ENCODE measurements at places on chromosomes 6 and 20.

DNA sequence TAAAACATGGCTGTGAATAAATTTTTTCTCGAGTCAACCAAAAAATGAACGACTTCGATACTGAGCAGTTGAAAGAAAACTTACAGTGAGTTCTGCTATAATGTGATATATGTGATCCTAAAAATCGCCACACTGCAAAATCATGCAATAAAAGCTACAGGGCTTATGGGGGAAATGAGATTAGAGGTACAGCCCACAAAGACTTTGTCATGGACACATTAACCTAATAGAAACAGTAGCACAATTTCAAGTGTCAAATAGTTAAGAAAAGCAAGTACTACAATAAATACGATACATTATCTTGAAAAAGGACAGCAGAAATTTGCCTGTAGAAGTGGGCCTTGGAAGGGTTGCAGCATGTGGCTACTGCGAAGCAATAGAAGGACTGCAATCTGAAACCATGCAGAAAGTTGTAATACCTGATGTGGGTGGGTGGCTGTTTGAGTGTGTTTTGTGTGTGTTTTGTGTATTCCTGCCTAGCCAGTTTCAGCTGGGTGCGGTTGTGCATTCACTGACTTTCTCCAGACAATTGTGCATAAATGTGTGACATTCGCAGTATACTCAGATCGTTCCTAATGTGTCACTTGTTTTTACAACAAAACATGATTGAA lies 79.1 kb downstream of the RPP40 start:
- no peak for DNase-seq

- DNase-seq = no peak
Observed at GRCh38 chr6:108921547-108922361, 73.5 kb downstream of the ARMC2 start.

- DNase-seq = no peak
Observed at GRCh38 chr20:54464003-54464402, 11.4 kb upstream of the DOK5 start.

DNA sequence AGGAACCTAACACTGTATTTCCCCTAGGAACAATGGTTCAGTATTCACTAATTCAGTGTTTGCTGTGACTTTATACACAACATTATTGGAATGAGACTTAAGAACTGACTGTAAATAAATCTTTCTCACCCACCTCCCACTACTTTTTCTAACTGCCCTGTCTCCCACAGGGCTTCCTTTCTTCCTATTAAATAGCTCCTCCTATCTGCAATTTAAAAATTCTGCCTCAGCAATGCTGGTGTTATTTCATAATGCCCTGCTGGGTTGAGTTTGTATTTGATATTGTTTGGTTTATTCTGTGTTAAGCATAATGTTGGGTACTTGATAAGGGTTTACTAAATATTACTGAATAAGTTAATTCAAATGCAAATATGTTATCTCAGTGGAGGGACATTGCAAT lies 573.1 kb upstream of the RNF217 start:
- DNase-seq = no peak

Measured in BE2C (cell line).